Activated CD4-positive, alpha-beta T cell treated with anti-CD3 and anti-CD28 coated beads for 1 hour (primary cell): ENCODE measurements at places on chromosomes 12 and 14.

- DNase-seq, result no peak
Measured at GRCh38 chr12:49339464-49339861, 2.5 kb upstream of the C1QL4 start.

DNA sequence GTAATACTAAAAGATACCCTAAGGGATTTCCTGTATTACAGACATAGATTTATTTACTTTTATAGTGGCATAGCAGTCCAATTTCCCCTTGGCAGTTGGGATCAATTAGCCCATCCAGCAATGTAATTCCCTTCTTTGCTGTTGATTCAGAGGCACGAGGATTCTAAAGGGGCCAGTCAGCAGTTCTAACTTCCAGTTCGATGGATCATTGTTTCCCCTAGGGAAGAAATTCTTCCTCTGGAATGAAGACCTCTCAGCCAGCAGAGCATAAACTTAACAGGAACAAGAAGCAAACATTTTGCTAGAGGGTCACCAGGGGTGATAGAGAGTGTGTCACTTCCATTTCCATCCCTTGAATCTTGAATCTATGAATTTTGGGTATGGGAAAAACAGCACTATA lies 395.7 kb upstream of the NOVA1 start:
- DNase-seq, result no peak

- DNase-seq, result no peak
Measured at GRCh38 chr12:124852911-124853427, 10.7 kb downstream of the SCARB1 start.

GRCh38 chr12:57834086-57834876 lies 12.2 kb downstream of the CTDSP2 start:
- no peak for DNase-seq

DNA sequence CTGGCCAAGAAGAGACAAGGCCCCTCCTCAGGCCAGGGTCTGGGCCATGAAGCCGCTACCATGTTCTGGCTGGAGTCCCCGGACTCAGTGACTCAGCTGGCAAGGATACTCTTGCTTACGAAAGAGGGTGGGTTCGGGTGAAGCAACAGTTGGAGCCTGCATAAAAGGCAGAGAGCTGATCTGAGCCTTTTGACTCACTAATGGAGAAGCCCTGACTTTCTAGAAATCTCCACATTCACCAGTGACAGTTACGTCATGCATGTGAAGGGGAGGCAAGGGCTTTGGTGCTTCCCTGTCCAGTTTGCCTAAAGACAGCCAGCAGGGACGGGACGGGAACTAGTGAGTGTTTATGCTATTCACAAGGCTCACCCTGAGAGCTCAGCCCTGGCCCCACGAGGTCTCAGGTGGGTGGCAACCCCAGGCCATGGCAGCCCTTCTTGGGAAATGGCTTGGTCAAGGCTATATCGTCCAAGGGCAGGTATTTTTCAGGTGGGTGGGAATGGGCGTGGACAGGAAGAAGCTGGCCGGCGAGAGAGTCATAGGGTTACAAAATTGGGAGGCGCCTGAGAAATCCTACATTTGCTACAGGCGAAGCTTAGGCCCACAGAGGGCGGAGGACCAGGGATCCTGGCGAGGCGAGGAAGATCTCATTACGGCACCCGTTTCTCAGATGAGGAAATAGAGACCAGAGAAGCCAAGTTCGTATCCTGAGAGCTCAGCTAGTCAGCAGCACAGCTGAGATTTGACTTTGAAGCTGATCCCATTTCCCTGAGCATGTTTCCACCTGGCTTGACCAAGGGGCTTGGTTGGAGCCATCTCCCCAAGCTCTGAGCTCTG lies 314.6 kb downstream of the BCL11B start:
- no peak for DNase-seq

GRCh38 chr14:93381644-93382043 lies 34.7 kb downstream of the COX8C start:
- no peak for DNase-seq

DNA sequence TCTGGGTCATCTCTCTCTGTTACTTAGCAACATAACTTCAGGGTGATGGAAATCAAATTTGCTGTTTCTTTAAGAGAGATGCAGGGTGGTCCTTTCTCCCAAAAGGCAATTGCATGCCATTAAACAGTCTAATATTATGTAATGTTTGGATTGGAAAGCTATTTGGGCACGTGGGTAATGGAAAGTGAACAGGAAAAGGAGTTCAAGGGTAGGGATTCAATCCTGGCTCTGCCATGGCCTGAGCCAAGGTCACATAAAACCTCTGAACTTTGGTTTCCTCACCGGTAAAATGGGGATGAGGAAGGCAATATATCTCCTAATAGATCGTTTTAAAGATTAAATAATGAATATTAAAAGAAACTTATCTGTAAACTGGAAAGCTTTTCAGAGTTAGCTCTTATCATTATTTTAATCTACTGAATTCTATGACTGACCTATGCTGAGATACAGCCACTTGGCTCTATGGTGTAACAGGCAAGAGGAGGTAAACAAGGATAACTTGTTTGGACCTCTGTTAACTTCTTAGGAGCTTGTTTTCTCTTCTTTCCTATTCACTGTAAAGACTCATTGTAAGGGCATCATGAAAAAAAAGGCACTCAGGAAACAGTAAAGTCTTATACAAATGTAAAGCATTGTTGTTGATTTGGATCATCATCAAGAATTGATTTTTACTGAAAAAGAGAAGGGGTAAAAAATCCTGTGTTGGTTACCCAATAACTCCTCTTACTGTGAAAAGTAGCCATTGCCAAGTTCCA lies 55.7 kb upstream of the OVCH1 start:
- no peak for DNase-seq

DNA sequence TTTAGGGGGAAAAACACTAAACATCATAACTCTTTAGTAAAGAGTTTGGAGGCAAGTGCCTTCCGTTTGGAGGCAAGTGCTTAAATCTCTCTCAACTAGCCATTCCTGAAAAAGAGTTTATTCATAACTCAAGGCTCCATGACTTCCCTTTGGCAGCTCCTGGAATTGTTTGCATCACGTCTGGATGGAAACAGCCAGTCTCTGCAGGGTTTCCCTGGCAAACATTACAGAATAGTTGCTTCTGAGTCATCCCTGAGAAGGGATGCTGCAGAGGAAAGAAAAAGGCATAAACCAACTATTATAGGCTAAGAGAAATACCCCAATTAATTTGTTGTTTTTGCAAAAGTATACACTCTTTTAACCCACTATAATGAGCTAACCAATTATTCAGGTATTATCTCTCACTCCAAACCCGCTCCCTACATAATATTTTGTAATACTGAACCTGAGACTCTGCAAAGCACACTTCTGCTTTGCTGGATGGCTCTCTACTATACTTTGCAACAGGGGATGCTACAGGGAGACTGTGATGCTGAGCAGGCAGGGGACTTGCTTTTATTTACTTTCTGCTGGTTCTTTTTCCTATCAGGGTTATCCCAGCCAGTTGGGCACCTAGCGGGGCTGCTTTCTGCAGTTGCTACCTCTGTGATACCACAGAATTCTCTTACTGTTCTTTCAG lies 497.7 kb downstream of the FUT8 start:
- DNase-seq, result no peak

GRCh38 chr12:120101182-120101581 lies 15.4 kb downstream of the RAB35 start:
- DNase-seq, result no peak

GRCh38 chr12:58850826-58851225 lies 69.5 kb downstream of the LRIG3 start:
- DNase-seq, result no peak

DNA sequence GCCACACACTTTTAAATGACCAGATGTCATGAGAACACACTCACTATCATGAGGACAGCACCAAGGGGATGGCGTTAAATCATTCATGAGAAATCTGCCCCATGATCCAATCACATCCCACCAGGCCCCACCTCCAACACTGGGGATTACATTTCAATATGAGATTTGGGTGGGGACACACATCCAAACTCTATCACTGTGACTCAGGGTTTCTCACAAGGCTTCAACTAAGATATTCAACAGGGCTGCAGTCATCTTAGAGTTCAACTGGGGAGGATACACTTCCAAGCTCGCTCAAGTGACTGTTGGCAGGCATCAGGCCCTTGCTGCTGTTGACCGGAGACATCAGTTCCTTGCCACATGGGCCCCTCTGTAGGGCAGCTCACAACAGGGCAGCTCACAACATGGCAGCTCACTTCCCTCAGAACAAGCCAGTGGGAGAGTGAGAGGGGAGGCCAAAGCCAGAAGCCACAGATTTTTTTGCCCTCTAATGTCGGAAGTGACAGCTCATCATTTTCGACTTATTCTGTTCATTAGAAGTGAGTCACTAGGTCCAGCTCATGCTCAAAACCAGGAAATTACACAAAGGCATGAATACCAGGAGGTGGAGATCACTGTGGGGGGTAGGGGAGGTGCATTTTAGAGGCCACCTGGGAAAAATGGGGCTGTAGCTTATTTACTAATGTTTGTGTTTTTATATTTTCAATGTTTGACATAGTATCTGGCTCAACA lies 50.8 kb upstream of the PTHLH start:
- DNase-seq, result no peak

GRCh38 chr12:76871082-76871481 lies 7.7 kb downstream of the CSRP2 start:
- DNase-seq, result no peak

- DNase-seq, result no peak
Measured at GRCh38 chr14:27389402-27389801, 791.6 kb upstream of the NOVA1 start.

- no peak for DNase-seq
Measured at GRCh38 chr14:58737511-58737910, 99.7 kb downstream of the DACT1 start.
